ENCODE measurements at places on chromosomes 3 and 15.
A peak's percentile ranks its signal among the peaks of the same experiment; 100 is the strongest.

GRCh38 chr3:64431526-64432091 is 206.3 kb upstream of the PRICKLE2 start:
- DNase-seq: no peak

GRCh38 chr3:135766115-135766514 is 199.4 kb upstream of the PPP2R3A start:
- DNase-seq: no peak

- DNase-seq: no peak
Measured at GRCh38 chr15:49339656-49340055, 83.4 kb upstream of the FGF7 start.

- no peak for DNase-seq
Measured at GRCh38 chr15:88489321-88489720, 21.8 kb downstream of the MRPS11 start.

- DNase-seq: no peak
Measured at GRCh38 chr15:52559575-52559974, 9.3 kb downstream of the ARPP19 start.

DNA sequence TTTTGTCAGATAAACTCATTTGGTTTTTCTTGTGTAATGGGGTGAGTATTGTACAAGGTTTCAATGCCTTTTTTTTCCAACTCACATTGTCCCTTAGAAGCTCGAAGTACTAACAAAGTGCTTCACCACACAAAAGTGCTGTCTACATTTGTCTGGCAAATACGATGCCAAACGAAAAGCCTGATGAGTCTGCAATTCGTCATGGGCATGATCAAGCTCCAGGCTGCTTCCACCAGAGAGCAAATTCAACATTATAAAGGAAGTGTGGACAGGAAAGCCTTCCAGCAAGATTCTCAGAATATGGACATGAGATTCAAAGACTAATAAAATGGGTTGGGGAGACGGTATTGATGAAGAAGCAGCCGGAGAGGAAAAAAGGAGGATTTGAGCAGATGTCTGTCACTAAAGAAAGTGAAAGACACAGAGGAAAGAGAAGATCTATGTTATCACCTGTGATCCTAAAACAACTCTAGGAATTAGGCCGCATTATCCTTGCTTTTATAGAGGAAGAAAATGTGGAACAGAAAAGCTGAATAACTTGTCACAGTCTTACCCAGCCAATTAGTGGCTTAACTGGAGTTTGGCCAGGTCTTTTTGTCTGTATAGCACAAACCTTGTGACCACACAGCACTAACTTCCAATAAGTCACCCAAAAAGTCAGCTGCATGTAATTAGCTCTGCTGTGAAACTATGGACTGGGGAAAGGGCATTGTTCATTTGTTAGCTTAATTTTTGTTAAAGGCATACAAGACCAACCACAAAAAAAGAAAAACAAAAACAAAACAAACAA is 494.8 kb downstream of the FHIT start:
- no peak for DNase-seq

GRCh38 chr3:147393943-147394883 is 12.1 kb downstream of the ZIC4 start:
- peak; percentile 36 for DNase-seq

- DNase-seq: no peak
Measured at GRCh38 chr3:126939338-126939718, 43.6 kb upstream of the PLXNA1 start.

GRCh38 chr3:97647441-97647982 is 117.0 kb upstream of the ARL6 start:
- DNase-seq: no peak

GRCh38 chr3:196774848-196775422 is 35.3 kb downstream of the PAK2 start:
- no peak for DNase-seq

- no peak for DNase-seq
Measured at GRCh38 chr3:27127195-27127594, 242.0 kb downstream of the NEK10 start.

GRCh38 chr15:64045774-64046420 is 388 bp downstream of the DAPK2 start:
- DNase-seq: no peak

DNA sequence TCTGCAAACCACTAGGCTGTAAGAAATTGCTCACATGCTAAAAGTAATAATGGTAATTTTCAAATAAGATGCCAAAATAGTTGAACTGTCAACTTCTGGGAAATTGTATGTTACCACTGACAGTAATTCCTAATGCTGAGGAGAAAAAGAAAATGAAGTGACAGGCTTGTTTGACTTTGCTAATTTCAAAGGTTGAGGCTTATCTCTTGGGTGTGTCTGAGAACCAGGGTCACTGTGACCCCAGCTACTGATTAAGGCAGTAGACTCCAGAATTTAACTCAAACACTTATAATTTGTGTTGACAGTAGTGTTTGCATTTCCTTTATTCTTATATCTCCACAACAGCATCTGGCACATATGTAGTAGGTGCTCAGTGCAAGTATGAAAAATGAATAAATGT is 74.6 kb upstream of the PDZRN3 start:
- no peak for DNase-seq

GRCh38 chr3:29594261-29594660 is 313.4 kb downstream of the RBMS3 start:
- DNase-seq: no peak

- DNase-seq: no peak
Measured at GRCh38 chr3:179156170-179156569, 8.0 kb downstream of the PIK3CA start.

DNA sequence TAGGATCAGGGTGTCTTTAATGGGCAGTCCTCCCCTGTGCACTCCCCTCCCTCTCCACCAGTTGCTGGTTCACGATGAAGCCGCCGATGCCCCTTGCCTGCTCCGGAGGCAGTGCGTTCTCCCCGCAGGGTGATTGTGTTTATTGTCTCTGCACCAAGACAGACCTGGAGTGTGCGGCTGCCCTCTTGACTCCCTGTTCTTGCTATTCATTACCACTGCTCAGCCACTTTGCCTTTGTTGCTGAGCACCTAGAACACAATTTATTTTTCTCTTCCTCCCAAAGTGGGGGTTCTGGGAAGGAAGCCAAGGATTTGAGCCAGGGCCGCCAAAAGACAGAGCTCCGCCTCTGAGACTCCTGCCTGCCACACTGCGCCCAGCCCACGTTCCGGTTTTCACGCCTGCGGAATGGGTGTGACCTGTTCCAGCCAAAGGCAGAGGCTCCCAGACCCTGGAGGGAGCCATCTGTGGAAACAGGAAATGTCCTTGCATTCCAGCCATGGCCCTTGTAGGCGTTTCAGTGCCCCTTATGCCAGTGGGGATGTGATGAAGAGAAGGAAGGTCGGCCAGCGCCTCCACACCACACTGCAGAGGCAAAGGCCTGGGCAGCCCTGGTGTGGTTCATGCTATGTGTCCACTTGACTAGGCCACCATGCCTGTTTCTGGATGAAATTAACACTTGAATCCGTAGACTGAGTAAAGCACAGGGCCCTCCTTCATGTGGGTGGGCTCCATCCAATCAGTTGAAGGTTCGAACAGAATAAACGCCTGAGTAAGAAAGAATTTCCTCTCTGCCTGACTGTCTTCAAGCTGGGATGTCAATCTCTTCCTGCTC is 85.8 kb downstream of the HMG20A start:
- DNase-seq: no peak

DNA sequence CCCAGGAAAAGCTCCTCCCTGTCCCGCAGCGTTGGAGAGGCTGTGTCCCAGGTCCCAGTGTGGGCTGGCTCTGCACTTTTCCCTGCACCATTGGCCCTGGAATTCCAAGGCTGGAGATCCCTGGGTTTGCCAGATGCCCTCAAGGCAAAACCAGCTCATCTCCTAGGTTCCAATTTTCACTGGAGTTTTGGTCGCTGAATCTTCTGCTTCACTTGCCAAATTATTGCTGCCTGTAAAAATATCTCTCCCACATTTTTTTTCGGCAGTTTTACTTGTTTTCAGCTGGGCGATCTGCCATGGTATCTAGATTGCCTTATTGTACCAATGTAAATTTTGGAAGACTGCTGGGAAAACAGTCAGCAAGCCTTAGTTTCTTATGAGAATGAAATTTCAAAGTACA is 150.9 kb upstream of the ATP10A start:
- no peak for DNase-seq

- no peak for DNase-seq
Measured at GRCh38 chr15:61721418-61721817, 338.8 kb downstream of the VPS13C start.

DNA sequence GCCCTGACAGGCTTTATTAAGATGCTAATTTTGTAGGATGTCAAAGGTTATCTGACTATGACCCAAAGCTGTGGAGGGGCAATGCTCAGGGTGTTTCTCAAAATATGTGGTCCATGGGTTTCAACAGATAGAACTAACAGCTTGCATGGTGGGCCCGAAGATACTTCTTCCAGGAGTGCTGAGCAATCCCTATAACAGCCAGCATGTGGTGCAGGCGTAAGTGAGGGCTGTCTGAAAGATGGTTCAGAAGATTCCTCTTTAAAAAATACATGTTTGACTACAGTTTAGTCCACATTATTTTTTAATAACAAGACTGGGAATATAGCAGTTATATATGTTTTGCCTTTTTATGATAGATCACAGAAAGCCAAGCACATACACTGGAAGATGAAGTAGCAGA is 7.6 kb downstream of the SCG3 start:
- DNase-seq: no peak

DNA sequence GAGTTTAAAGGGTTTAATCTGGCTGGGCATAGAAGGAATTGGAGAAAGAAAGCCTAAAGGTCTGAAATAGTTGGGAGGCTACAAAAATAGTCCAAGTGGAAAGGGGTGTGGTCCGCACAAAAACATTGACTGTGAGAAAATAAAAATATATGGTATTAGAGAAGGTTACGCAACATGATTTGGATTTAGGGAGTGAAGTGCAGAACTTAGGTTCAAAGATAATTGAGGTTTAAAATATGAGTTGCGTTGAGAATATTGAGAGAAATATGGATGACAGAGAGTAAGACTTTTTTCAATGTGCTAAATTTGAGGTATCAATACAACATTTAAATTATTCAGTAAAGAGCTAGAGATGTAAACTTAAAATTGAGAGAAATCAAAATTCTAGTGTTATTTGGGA is 15.4 kb upstream of the CMC1 start:
- DNase-seq: no peak

DNA sequence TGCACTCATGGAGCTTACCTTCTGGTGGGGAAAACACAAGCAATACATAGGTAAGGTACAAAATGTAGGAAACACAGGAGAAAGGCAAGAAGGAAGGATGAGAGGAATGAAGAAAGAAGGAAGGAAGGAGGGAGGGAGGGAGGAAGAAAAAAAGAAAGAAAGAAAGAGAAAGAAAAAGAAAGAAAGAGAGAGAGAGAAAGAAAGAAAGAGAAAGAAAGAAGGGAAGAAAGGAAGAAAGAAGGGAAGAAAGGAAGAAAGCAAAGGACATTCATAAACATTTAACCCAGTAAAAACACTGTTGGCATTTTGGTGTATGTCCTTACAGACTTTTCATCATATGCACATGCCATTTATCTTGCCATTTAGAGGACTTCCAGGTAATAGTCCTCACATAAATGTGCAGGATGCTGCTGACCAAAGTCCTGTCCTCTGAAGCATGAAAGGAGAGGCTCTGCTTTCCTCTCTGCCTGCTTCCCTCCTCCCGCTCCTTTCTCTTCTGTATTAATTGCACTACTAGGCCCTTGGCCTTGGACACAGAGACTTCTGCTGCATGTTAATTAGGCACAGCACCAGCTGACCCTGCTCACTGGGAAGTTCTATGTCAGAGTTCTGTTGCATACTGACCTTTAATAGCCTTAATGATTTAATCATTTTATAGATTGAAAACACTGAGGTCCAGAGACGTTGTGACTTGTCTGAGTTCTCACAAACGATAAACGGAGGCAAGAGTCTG is 29.7 kb upstream of the NDUFB4 start:
- DNase-seq: no peak

GRCh38 chr15:75712668-75713337 is at the start of gene CSPG4:
TSS of gene CSPG4 (minus strand) at chr15:75712848. CDS start at chr15:75712755, 93 bp downstream.
- DNase-seq: no peak

DNA sequence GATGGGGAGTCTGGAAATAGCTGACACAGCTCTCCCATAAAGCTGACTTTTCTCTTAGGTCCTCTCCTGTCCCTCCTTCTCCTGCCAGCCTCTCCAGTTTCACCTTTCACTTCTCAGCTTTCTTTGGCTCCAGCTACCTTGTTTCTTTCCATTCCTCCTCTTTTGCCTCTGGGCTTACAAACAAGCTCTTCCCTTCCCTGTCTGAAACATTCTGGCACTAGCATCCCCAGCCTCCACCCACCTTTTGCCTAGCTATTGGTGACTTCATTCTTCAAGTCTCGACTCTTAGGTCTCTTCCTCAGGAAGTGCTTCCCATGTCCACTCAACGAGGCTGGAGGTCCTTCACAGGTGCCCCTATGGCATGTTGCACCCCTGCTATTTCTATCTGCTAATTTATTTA is 20.5 kb upstream of the AVEN start:
- no peak for DNase-seq

DNA sequence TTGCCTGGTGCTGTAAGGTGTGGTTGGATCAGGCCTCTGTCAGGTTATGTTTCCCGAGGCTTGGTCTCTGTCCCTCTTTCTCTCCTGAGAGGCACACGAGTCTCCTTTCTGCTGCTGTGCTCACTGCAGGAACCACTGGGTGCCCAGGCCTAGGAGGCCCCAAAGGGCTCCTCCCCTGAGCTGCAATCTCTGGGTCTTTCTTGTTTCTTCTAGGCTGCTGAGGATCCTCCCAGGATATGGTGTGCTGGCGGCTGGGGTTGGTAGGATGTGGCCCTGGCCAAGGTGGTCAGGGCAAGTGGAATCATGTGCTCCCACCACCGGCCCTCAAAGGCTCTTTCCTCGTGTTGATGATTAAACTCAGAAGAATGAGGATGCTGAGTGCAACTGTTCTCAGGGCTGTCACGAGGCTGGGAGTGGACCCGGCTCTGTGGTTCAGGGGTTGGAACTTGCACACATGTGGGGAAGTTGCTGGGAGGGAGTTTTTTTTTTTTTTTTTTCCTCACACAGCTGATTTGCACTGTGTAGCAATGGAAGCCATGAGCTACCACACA is 43.6 kb upstream of the CTSH start:
- DNase-seq: peak; percentile 34

DNA sequence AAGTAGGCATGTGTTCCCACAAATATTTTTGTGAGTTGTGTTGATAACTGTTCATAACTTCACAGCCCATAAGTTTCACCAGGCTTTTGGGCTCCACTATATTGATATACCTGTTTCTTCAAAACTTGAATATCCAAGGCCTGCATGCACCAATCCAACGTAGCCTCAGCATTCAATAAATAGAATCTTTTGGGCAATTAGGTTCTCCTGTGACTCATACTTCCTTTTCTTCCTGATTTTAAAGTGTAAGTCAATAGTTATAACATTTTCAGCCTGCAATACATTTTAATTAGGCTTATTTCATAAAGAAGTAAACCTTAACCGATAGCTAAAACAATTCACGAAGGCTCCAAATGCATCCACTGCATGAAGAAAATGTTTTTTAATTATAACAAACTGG is 97.8 kb upstream of the SPRED1 start:
- no peak for DNase-seq

- DNase-seq: no peak
Measured at GRCh38 chr3:156184156-156184555, 63.8 kb downstream of the KCNAB1 start.

DNA sequence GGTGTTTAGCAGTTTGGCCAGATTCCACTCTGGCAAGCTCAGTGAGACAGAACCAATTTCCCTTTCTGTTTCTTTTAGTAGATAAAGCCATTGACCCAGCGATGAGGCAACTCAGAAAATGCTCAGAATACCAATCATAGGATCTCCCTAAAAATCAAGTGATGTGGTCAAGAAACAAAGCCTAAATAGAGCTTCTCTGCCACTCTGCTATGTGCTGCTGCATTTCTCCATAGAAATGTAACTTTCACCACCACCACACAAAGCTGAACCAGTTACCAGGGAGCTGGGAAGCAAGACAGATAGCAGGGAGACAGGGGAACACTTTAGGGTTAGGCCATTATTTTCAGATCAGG is 109.8 kb downstream of the RPL22L1 start:
- DNase-seq: no peak
